Gastrocnemius medialis (tissue), 4 donors: ENCODE measurements at places on chromosomes 11 and 22. TPM values are rescaled to one million over a fixed set of nuclear protein-coding genes. Genes with fewer than 3 reads are reported as not detected.
A peak's percentile ranks its signal among the peaks of the same experiment; 100 is the strongest.

GRCh38 chr11:85313741-85314140, 313.4 kb downstream of the DLG2 start:
- DNase-seq = no peak

Gene RANGAP1
- total RNA-seq = 43.3 TPM

GRCh38 chr11:2382129-2382517, 5.0 kb downstream of the CD81 start:
- DNase-seq = no peak

GRCh38 chr11:130826572-130826971, 89.7 kb downstream of the SNX19 start:
- DNase-seq = no peak

GRCh38 chr11:66489636-66490035, 9.4 kb downstream of the DPP3 start:
- no peak for DNase-seq

DNA sequence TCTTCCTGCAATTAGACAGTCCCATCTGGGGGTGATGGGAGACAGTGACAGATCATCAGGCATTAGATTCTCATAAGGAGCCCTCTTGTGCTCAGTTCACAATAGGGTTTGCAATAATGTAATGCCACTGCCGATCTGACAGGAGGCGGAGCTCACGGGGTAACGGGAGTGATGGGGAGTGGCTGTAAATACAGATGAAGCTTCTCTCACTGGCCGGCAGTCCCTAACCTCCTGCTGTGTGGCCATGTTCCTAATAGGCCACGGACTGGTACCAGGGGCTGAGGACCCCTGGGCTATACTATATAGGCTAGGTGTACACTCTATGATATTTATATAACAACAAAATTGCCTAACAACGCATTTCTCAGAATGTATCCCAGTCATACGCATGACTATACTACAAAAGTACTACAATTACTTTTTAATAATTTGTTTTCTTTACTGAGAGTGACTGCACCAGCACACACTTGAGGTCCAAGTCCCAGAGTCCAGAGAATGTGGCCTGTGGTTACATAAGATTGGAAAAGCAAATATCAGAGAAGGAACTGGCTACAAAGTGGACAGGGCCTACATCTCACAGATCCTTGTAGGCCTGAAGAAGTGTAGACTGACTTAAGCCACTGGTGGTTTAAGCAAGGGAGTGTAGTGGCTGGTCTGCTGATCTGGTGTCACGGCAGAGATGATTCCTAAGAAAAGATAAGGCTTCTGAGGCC, 200.0 kb downstream of the LARGE1 start:
- DNase-seq = no peak

- DNase-seq = no peak
Measured at GRCh38 chr11:44067266-44067665, 1.2 kb downstream of the ACCS start.

GRCh38 chr11:63490551-63491239, at the start of gene PLAAT5:
Gene PLAAT5 (minus strand): TSS chr11:63491167. CDS start chr11:63491034, 133 bp downstream.
- DNase-seq = no peak

GRCh38 chr22:28015676-28016601, 96.9 kb upstream of the PITPNB start:
- DNase-seq = no peak

- DNase-seq = peak; percentile 68
Measured at GRCh38 chr11:77322506-77322905, 21.0 kb upstream of the GDPD4 start.

DNA sequence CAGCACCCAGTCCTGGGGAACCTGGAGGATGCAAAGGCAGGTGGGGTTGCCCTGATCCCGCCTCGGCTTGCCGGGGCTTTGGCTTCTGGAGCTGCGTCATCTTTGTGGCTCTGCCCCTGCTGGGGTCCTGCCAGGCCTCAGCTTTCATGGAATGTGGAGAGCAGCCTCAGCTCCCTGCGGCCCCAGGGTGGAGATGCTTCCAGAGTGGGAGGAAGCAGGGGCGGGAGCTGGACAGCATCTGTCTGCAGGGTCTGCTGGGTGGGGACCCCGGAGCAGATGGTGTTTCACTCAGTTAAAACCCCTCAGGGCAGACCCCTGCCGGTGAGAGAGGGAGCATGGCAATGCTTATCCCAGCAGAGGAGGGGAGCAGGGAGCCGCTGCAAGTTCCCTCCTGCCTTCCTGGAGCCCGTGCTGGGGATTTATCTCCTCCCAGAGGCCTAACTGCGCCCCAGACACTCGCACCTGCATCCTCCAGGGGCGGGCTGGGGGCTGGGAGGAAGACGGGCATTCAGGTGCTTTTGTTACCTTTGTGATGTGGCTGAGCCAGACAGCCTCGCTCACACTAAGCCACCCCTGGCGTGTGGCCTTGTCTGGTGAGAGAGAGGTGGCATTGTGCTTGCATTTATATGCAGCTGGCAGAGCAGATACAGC, 15.7 kb downstream of the GRIK4 start:
- DNase-seq = no peak

DNA sequence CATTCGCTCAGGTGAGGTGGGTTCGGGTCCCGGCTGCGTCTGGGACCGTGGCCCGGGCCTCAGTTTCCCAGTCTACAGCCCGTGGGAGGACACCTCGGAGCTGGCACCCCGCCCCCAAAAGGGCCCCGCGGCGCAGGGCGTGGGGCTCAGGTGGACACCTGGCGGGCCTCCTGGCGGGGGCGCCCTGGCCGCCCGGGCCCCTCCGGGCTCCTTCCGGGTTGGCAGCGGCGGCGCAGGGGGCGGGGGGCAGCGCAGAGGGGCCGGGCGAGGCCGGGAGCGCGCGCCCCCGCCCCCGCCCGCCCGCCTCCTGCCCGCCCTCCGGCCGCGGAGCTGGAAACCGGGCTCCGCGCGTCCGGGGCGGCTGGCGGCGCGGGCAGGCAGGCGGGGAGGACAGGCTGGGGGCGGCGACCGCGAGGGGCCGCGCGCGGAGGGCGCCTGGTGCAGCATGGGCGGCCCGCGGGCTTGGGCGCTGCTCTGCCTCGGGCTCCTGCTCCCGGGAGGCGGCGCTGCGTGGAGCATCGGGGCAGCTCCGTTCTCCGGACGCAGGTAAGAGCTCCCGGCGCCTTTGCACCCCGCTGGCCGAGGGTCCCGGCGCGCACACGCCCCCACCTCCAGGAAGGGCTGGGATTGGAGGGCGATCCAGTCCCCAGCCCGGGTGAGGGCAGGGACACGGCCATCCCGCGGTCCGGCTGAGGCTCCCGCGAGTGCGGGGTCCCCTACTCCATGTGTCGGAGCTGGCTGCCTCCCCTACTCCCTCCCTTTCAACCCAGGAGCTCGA, at the start of gene EMID1:
TSS of gene EMID1 (plus strand) at position 303 of the 778 bp plus-strand sequence. CDS start at position 446, 143 bp downstream.
- no peak for DNase-seq

DNA sequence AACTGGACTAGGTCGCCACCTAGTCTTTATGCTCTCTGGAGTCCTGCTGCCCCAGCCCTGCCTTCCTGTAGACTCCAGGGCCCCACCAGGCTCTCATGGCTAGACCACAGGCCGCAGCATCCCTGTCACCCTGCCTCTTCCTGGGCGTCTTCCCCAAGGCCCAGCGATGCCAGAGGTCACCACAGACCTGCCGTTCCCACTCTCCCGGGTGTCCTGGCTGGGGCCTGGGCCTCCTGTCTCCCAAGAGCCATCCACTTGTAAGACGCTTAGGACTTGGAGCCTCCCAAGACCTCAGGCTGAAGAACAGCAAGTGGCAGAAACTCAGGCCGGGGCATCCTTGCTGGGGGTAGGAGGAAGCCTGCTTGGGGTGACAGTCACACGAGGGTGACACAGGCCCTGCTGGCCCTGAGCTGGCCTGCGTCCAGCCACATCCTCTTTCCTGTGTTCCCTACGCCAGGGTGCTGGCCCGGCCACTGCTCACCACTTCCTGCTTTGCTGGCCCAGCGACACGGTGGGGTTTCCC, 2.0 kb upstream of the TCIRG1 start:
- DNase-seq = peak; percentile 54

Gene EHF
- total RNA-seq = 0.09 TPM

GRCh38 chr22:27512283-27512761, 289.2 kb downstream of the MN1 start:
- DNase-seq = peak; percentile 42

Gene TMEM135
- 26.0 TPM for total RNA-seq

DNA sequence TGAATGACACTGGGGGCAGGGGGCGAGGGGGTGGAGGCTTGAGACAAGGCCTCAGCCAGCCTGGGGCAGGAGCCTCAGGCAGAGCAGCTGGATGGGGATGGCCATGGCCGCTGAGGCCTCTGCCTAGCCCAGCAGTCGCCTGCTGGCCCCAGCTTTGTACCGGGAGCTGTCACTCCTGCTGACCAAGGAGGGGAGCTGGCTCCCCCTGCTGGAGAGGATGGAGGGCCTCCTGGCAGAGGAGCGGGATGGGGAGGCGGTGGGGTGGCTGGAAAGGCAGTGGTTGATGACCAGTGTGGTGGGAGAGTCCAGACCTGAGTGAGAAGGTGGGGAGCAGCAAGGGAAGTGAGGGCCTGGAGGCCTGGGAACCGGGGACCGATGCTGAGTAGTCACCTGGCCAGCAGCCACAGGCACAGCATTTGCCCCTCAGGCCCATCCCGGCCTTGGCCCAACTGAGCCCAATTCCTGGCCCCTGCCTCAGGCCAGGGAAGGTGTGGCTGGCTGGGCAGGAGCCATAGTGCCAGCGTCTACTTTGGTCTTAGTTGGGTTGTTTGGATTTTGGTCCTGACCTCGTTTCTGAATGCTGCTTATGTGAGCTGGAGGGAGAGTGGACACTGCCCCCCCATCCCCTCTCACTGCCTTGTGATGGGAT, 6.0 kb upstream of the SUSD2 start:
- peak; percentile 41 for DNase-seq

DNA sequence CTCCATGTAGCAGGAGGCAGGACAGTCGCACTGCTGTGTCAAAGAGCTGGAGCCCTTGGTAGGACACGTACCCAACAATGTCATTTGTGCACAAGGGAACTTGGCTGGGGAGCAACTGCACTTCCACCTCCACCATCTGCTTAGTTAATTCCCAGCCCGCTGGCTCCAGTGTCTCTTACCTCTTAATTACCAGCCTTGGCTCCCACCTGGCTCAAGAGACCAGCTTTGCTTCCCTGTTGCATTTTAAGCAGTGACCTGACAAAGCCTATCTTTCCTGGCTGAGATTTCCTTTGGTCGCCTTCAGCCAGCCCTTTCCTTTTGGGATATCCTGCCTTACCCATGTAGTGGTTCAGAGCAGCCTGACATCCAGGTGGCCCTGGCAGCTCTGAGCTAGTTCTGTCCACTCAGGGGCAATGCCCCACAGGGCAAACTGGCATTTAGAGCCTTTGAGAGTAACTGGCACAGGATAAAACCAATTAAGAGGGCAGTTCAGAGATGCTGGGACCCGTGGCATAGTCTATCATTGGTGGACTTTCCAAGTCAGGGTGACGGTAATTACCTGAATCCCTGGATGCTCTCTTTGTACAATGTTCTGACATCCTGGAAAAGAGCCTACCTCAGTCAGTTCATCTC, 212.6 kb upstream of the SORL1-AS1 start:
- DNase-seq = no peak

Gene HEPN1
- total RNA-seq = not detected

Gene FIBIN
- total RNA-seq = 23.6 TPM

GRCh38 chr11:12235947-12236743, 125.8 kb downstream of the MICAL2 start:
- peak; percentile 81 for DNase-seq

Gene BACE1
- total RNA-seq = 3.6 TPM

Gene USP2
- total RNA-seq = 31.8 TPM

- DNase-seq = no peak
Measured at GRCh38 chr11:7499081-7499480, 13.8 kb downstream of the OLFML1 start.

GRCh38 chr11:763549-764321, 13.6 kb downstream of the GATD1 start:
- no peak for DNase-seq

Gene FREY1
- not detected for total RNA-seq
